SK-MEL-5 (cell line): ENCODE measurements at places on chromosomes 7 and 10. TPM values are rescaled to one million over a fixed set of nuclear protein-coding genes. Genes with fewer than 3 reads are reported as not detected.

- no peak for DNase-seq
These were observed 14.3 kb downstream of the GLCCI1 start for GRCh38 chr7:7982904-7983303.

- DNase-seq: peak; percentile 85
These were observed 18.3 kb downstream of the LRRC20 start for GRCh38 chr10:70363971-70364771.

- no peak for DNase-seq
These were observed 699.4 kb upstream of the GALNT17 start for GRCh38 chr7:70432567-70433001.

- DNase-seq: no peak
These were observed 109.0 kb downstream of the ZMYND11 start for GRCh38 chr10:244227-244626.

DNA sequence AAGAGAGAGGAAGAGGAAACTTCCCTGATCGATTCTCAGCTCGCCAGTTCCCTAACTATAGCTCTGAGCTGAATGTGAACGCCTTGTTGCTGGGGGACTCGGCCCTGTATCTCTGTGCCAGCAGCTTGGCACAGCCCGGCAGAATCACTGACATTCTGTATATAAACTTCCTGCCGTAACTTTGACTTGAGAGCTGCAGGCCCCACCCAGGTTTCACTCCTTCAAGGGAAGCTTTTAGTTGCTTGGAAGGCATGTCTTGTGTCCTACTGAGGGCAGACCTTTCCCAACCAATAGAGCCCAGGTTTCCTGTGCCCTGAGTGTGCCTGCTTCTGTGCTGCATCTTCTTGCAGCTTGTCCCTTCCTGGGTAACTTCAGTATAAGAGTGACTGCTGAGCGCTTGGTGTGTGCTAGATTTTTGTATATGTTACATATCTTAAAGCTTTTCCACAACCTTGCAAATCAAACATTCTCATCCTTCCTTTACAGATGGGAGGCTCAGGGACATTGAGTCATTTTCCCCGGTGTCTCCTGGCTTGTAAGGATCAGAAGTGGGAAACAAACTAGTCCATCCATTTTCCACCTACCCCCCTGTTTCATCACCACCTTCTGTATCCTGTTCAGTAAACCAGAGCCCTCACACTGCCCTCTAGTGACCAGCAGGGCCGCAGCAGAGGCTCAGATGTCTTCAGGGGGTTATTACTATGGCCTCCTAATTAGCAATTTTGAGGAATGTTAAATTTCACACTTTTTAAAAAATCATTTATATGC is 225.2 kb upstream of the PRSS58 start:
- DNase-seq: peak; percentile 86

DNA sequence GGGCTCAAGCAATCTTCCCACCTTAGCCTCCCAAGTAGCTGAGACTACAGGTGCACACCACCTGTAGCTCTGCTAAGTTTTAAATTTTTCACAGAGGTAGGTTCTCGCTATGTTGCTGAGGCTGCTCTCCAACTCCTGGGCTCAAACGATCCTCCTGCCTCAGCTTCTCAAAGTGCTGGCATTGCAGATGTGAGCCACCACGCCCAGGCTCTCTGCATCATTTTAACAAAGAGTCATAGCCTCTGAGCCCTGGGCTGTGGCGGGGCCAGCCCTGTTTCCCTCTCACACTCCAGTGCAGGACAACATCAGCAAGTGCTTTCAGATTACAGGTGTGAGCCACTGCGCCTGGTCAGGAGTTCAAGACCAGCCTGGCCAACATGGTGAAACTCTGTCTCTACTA is 102.5 kb downstream of the COL26A1 start:
- no peak for DNase-seq

DNA sequence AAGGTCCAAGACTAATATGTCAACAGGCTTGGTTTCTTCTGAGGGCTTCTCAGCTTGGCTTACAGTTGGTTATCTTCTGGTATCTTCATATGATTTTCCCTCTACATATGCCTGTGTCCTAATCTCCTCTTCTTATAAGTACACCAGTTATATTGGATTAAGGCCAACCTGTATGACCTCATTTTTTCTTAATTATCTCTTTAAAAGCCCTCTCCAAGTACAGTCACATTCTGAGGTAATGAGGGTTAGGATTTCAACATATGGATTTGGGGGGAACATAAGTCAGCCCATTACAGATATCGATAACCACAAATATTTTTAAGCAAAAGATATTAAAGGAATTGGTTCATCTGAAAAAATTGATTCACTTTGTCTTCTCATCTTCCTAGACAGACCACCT is 49.2 kb downstream of the IQUB start:
- DNase-seq: no peak

DNA sequence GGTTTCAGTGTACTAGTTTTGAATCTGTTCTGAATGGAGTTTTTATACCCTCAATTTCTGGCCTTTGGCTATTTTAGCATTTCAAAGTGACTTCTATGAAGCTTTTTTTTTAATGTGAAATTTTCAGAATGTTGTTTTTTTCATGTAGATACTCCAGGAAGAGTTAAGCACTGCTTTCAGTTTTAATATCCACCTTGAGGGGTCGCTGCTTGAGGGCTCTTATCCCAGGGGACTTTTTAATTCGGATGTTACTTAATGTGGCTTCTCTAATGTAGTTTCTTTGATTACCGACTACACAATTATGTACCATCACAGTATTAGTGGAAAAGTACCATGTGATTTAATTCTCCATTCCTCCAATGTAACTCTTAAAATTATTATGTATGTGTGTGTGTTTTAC is 5.2 kb downstream of the IFIT5 start:
- peak; percentile 50 for DNase-seq

GRCh38 chr7:82413237-82413636 is 30.3 kb downstream of the CACNA2D1 start:
- peak; percentile 35 for DNase-seq

DNA sequence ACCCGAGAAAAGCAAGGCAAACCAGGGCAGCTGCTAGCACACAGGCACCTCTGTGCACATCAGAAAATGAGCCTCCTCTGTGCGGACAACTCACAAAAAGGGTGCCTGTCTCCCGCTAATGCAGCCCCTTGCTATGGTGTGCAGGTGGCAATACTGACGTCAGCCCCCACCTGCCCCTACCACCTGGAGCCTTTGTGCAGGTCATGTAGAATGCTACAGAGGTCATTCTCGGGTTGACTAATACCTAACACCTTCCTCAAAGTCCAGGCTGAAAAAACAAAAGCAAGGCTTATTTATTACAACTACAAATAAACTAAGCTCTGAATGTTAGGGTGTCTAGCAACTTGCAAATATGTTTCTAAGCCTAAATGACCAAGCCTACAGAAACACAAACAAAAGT is 13.9 kb downstream of the PIP4K2A start:
- no peak for DNase-seq

- DNase-seq: no peak
These were observed 13.5 kb downstream of the CALD1 start for GRCh38 chr7:134792968-134793367.

DNA sequence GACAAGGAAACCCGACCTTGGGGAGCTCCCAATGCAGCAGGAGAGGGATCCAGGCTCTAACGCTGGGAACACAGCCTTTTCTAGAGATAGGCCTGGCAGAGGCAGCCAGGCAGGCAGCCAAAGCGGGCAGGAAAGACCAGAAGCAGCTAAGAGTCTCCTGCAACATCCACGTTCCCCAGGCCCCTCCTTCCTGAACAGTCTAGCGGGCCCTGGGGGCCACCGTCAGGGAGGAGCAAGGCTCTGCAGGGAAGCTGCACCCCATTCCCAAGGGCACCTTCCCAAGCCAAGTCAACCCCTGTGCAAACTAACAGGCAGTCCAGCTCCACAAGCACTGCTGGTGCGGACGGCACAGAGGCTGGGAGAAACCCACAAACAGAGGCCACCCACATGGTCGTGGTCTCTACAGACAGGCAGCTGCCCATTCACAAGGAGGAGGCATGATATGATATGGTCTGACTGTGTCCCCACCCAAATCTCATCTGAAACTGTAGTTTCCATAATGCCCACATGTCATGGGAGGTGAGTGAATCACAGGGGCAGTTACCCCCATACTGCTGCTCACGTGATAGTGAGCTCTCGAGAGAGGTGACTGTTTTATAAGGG is 115.7 kb downstream of the MAD1L1 start:
- DNase-seq: no peak

DNA sequence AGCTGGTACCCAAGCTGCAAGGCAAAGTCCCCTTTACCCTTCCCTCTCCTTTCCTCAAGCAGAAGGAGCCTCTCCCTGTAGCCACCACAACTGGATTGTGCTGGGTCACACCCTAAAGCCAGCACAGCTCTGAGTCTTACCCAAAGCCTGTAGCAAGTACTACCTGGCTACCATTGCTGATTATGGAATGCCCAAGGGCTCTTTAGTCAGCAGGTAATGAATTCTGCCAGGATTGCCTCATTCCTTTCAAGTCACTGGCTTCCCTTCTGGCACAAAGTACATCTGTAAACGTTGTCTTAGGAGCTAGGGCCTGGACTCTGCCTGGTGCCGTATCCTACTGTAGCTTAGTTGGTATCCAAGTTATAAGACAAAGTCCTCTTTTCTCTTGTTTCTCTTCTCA is 52.0 kb downstream of the FAS start:
- no peak for DNase-seq

DNA sequence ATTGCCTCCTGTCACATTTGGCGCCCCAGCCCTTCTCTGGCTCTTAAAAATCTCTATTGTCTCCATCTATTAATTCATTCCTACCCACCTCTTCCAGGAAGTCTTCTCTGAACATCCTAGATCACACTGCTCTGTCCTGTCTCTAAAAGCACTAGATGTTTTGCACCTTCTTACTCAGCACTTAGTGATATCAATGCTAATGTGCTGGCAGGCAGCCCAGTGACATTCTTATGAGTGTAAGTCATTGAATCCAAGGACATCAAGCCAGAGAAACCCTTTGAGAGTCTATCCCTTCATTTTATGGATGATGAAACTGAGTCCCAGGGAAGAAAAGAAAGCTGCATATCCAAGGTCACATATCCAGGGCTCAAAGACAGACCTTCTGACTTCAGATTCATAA is 48.3 kb upstream of the PAX2 start:
- DNase-seq: peak; percentile 25

DNA sequence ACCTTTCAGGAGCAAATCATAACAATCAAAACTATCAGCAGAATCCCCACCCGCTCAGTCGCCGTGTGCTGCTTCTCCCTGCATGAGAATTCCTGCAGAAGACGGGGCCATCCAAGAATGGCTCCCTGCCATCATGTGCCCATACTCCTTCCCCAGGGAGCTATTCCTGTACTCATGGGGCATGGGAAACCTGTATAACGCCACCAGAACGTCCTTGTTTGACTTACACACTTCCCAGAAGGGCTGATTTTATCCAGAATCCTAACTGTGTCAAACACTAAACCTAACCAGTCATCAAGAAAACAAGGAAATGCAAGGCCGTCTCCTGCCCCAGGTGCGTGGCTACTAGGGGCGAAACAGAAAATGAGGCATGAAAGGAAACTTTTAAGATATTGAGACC is 16.0 kb downstream of the DIP2C start:
- DNase-seq: no peak

DNA sequence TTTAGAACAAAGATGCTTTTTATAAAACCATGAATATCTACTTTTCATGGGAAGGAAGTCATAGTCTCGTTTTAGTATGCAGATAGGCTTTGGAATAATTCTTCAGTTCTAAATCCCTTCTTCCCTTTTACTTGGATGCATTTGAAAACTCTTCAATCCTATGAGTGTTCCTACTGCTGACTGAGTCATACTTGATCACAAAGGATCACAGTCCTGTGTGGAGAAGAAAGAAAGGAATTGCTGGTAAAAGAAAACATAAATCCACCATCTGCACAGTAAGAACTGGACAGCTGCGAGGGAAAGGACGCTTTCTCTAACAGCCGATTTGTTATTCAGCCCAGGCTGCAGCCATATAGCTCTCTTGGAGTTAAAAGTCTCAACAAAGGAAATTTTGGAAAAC is 209.9 kb downstream of the SEMA3E start:
- peak; percentile 73 for DNase-seq

DNA sequence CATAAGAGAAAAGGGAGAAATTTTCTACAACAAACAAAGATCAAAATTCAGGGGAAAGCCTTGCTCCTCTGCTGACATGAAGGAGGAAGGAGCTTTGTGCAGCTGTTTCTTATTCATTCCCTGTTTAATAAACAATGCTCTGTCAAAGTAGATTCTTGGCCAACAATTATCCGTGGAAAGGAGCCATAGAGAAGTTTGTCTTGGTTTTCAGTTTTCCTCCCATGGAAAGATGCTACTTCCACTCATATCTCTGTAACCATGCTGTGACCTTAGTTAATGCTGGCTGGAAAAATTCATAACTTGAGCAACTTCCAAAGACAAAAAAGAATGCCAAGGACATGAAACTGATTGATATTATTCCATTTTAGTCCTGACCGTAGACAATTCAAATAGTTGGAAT is 8.1 kb downstream of the DDC start:
- DNase-seq: no peak

- DNase-seq: no peak
These were observed 114.3 kb downstream of the LRRN3 start for GRCh38 chr7:111205251-111205650.

DNA sequence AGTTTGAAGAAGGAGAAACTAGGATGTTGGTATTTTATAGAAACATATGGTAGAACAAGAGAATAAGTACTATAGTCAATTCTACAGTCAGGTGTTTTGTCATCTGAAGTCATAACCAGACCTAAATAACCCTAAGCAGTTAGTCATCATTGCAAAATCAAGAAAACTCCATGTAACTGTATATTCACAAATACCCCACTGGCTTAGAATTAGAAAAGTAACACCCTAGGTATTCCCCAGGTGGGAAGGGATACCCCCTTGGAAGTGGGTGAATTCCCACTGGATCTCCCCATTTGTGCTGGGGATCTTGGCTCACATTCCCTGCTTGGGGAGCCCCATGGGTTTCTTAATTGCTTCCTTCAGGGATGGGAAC is 45.9 kb upstream of the ITGB8 start:
- DNase-seq: no peak

GRCh38 chr10:11180228-11180627 is 162.6 kb downstream of the CELF2 start:
- no peak for DNase-seq

DNA sequence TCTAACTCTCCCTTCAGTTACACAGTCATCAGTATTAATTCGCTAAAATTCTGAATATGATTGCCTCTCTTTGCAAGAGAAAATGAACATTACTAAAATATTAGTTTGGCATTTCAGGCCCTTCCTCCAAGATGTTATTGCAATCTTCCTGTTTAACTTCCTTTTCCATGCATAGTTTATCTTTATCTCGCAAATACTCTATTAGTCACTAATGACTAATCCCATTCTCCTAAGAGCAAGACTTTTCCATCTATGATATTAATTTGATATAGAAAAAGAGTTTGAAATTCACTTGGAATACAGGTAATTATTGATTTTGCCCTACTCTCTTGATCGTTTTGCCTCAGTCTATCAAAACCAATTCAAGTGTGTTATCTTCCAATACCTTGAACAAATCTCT is 41.8 kb upstream of the SEMA3A start:
- no peak for DNase-seq

Gene HOXA2
- 0.21 and 0.67 TPM in 2 replicates for total RNA-seq

Gene VWDE
- 0.16 and 0.32 TPM in 2 replicates for total RNA-seq

Gene ITPRID1
- total RNA-seq: not detected in 2 replicates

Gene NACAD
- 0.05 and 0.16 TPM in 2 replicates for total RNA-seq

Gene NFE2L3
- 8.2 and 9.3 TPM in 2 replicates for total RNA-seq

Gene SPAG6
- not detected in 2 replicates for total RNA-seq

Gene GNAT3
- not detected in 2 replicates for total RNA-seq

Gene PNLIPRP3
- 13.1 and 13.6 TPM in 2 replicates for total RNA-seq

Gene MBLAC1
- total RNA-seq: 2.2 and 4.1 TPM in 2 replicates

Gene GPRIN2
- total RNA-seq: not detected in 2 replicates

Gene KLF14
- 0.69 and 1.0 TPM in 2 replicates for total RNA-seq

Gene ADCYAP1R1
- total RNA-seq: not detected in 2 replicates

Gene DENND2A
- 0.16 TPM in 1 of 2 replicates, not detected in the other for total RNA-seq

Gene CPVL
- total RNA-seq: 471 and 497 TPM in 2 replicates

Gene HOXA13
- total RNA-seq: 1.5 and 2.0 TPM in 2 replicates
